ENCODE measurements at places on chromosomes 13 and 19. TPM values are rescaled to one million over a fixed set of nuclear protein-coding genes. Genes with fewer than 3 reads are reported as not detected.

Gene HRC
- 1.3 TPM for total RNA-seq

Gene LYL1
- total RNA-seq = 8.3 TPM

Gene CGB1
- total RNA-seq = not detected

Gene GRK1
- total RNA-seq = 0.14 TPM

Gene HSH2D
- total RNA-seq = 17.1 TPM

Gene CTXN1
- total RNA-seq = 0.33 TPM

Gene LILRB2
- total RNA-seq = 0.90 TPM

Gene ACP7
- under 0.01 TPM for total RNA-seq

Gene KIR2DL3
- total RNA-seq = not detected

GRCh38 chr13:58056426-58056825, 424.9 kb downstream of the PCDH17 start:
- H3K27me3 ChIP-seq = no peaks in the 10 kb centered on the region
- H3K4me1 ChIP-seq = no peaks in the 10 kb centered on the region
- no peak overlapping the region for H3K4me3 ChIP-seq

DNA sequence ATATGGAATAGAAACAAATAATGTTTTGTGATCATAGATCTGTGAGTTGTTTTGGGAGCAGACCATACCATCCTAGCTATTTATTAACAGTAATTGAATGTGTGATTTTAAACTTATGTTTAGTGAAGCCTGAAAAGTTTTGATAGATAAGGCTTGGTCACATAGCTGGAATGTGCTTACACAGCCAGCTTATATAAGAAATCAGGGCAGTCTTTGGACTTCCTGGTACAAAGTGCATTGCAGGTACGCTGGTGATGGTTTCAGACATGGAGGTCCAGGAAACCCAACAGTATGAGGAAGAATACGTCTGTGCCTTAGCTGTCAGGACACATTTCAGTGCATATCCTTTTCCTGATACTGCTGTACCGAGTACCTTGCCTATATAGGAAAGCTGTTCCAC, 2316.2 kb upstream of the PCDH20 start:
- no peak for DNase-seq
- H3K4me1 ChIP-seq = no peaks in the 10 kb centered on the region
- no peaks in the 10 kb centered on the region for H3K27me3 ChIP-seq

DNA sequence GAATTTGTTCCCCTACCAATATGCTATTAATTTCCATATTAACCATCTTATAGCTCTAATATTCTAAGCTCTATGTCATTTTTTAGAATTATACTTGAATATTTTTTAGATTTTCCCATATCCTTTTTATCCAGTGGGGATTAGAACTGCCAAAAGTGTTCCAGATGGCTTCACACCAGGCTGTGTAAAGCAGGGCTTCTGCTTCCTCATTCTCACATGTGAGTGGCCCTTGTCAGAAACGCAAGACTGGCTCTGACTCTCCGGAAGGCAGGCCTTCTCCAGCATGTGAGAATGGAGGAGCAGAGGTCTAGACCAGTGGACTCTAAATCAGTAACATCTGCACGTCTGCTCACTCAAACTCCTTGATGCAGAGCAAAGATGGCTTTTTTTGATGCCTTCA, 650.1 kb downstream of the FGF9 start:
- H3K27ac ChIP-seq = no peak overlapping the region
- no peaks in the 10 kb centered on the region for H3K4me1 ChIP-seq
- H3K36me3 ChIP-seq = no peaks in the 10 kb centered on the region

DNA sequence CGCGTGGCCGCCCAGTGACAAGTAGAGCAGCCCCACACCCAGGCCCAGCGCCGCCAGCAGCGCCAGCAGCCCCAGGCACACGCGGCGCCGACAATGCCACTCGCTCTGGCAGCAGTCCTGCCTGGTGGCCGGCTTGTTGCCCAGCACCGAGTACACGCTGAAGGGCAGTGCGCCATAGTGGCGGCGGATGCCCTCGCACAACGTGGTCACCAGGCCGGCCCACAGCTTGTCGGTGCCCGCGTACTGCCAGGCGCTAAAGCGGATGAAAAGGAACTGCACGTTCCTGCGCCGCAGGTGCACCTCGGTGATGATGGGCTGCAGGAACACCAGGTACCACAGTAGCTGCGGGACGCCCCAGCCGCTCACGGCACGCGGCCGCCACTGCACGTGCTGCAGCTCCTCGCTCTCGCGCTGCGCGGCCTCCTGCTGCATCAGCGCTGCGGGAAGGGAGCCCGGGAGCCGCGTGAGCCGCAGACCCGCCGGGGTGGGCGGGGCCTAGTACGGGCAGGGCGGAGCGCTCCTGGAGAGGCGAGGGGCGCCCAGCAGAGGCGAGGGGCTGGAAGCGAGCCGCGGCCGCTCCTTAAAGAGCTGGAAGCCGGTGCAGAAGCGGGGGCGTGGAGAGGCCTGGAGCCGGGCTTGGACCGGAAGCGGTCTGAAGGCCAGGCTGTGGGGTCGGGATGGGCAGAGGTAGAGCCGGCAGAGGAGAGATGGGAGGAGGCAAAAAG, 7.3 kb downstream of the NKPD1 start:
- H3K4me3 ChIP-seq = no peak overlapping the region
- DNase-seq = no peak
- peaks cover 31% of the 10 kb centered on the region for H3K27me3 ChIP-seq
- peaks cover 16% of the 10 kb centered on the region for H3K4me1 ChIP-seq
- H3K36me3 ChIP-seq = peaks cover under 1% of the 10 kb centered on the region
- H3K27ac ChIP-seq = no peak overlapping the region

DNA sequence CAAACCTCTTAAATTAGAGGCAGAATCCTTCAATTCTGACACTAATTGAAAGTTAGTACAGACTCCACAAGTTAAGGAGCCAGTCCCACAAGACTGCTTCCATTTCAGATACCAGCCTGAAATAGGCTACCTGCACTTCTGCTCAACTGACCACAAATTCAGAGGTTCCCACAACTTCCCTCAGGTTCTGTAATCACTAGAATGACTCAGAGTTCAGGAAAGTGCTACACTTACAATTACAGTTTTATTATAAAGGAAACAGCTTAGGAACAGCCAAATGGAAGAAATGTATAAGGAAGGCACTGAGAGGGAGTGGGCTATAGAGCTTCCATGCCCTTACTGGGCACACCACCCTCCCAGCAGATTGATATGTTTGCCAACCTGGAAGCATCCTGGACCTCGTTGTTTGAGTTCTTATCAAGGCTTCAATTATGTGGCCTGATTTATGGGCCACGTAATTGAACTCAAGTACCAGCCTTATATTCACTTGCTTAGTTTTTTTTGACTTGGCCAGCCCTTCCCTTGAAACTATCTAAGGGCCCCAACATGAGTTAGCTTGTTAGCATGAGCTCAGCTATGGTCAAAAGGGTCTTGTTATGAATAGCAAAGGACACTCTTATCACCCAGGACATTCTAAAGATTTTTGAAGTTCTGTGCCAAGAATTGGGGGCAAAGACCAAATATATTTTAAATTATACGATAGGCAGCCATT, 25.9 kb downstream of the NBEA start:
- no peak overlapping the region for H3K4me3 ChIP-seq
- H3K27ac ChIP-seq = no peak overlapping the region
- no peaks in the 10 kb centered on the region for H3K4me1 ChIP-seq
- no peaks in the 10 kb centered on the region for H3K36me3 ChIP-seq

GRCh38 chr13:105231579-105231978, 1303.9 kb downstream of the EFNB2 start:
- no peaks in the 10 kb centered on the region for H3K27me3 ChIP-seq
- no peak overlapping the region for H3K27ac ChIP-seq
- no peak overlapping the region for H3K4me3 ChIP-seq

GRCh38 chr13:110379905-110380341, 72.8 kb downstream of the COL4A2 start:
- H3K27me3 ChIP-seq = no peaks in the 10 kb centered on the region
- H3K36me3 ChIP-seq = no peaks in the 10 kb centered on the region
- no peak for DNase-seq

DNA sequence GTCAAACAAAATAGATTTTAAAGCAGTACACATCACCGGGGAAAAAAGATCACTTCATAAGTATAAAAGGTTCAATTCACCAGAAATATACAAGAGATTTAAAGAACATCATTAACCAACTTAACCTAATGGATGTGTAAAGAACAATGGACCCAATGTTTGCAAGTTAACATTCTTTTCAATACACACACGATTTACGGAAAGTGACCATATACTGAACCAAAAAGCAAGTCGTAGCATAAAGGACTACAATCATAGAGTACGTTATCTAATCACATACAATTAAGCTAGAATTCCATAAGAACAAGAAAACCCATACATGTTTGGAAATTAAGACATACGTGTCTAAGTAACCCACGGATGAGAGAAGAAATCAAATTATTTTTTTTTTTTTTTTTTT, 9.6 kb downstream of the TGDS start:
- DNase-seq = no peak
- peaks cover 34% of the 10 kb centered on the region for H3K36me3 ChIP-seq
- H3K4me3 ChIP-seq = no peak overlapping the region
- no peaks in the 10 kb centered on the region for H3K27me3 ChIP-seq

Data from thymus (tissue), 14 donors.